ENCODE measurements at places on chromosomes 4 and X.

GRCh38 chr4:128371001-128371777, 83.6 kb upstream of the PGRMC2 start:
- no peak overlapping the region for H3K27ac ChIP-seq
- no peak overlapping the region for H3K4me3 ChIP-seq
- H3K36me3 ChIP-seq: no peaks in the 10 kb centered on the region
- no peaks in the 10 kb centered on the region for H3K27me3 ChIP-seq
- no peak for DNase-seq

DNA sequence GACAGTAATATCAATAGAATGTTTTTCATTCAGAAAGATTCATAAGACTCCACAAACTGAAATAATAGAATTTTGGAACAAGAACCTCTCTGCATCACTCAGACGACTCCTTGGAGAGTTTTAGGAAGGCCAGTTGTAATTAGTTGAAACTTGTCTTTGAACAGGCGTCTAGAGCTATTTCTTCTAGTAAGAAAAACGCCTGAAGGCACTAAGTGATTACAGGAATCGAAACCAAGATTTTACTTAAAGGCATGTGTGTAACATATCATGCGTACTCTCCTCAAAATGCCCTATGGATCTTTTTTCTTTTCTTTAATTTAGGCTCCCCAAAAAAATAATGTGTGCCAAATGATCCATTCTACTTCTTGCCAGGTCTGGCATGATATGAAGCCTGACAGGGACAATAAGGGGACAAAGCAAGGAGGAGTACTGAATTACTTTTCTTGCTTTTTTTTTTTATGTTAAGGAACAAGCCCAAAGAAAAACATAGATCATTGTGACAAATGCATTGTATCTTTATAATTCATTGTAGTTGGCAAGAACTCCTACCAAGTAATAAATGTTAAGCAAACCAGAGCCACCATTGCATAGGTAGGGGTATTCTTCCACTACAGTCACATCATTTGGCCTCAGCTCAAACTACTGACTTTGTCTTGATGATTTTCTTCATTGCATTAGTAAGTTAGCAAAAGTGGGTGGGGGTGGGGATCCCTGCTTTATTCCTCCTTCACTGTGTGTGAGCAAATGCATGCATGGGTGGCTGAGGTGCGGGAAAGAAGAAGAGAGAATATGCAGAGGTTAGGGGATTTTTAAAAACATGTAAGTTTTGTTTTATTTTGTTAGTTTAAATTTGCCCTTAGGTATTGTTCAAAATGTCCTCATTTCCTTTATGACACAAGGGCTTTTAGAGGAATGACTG, 79.9 kb upstream of the ATOH1 start:
- no peak for DNase-seq
- H3K36me3 ChIP-seq: no peaks in the 10 kb centered on the region
- H3K4me3 ChIP-seq: no peak overlapping the region
- H3K27me3 ChIP-seq: no peaks in the 10 kb centered on the region
- no peak overlapping the region for H3K27ac ChIP-seq

- no peak for DNase-seq
- H3K4me1 ChIP-seq: no peaks in the 10 kb centered on the region
- H3K27ac ChIP-seq: no peak overlapping the region
- H3K4me3 ChIP-seq: no peak overlapping the region
These were observed 162.7 kb downstream of the STIM2 start for GRCh38 chr4:27023366-27023765.

DNA sequence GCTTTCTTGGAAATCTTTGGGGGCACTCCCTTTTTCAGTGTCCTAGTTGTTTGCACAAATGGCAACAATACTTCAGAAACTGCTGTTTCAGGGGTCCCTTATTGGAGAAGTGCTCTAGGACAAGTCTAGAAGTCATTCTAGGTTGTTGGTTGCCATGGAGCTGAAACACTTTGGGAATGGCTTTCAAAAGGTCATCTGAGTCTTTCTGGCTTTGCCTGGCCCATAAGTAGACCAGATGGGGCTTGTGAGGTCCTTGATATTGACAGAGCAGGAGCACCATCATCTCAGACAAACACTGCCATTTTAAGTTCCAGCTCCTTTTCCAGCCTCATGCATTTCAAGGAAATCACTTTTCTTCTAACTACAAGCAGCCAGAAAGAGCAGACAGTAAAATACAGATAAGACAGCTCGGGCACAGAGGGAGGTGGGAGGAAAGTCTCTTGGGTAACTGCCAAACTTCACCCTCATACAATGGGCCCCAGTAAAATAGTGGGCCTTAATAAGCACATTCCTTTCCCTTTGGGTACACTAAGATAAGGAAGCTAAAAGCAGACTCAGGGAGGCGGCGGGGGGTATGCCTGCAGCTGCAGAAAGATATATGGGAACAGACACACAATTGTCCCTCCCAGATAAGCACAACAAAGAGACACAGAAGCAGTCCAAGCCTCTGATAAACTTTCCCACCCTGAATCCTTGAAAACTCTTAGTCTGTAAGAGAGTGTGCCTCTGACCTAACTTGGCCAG, 8.5 kb upstream of the NXF3 start:
- H3K4me1 ChIP-seq: no peaks in the 10 kb centered on the region
- no peak overlapping the region for H3K27ac ChIP-seq
- peak; percentile 8 for DNase-seq
- H3K27me3 ChIP-seq: no peaks in the 10 kb centered on the region
- H3K36me3 ChIP-seq: no peaks in the 10 kb centered on the region

- H3K27ac ChIP-seq: no peak overlapping the region
- H3K4me1 ChIP-seq: no peaks in the 10 kb centered on the region
- no peak overlapping the region for H3K4me3 ChIP-seq
- H3K36me3 ChIP-seq: no peaks in the 10 kb centered on the region
- DNase-seq: peak; percentile 57
These were observed 27.1 kb upstream of the MAP9 start for GRCh38 chr4:155403886-155404285.

DNA sequence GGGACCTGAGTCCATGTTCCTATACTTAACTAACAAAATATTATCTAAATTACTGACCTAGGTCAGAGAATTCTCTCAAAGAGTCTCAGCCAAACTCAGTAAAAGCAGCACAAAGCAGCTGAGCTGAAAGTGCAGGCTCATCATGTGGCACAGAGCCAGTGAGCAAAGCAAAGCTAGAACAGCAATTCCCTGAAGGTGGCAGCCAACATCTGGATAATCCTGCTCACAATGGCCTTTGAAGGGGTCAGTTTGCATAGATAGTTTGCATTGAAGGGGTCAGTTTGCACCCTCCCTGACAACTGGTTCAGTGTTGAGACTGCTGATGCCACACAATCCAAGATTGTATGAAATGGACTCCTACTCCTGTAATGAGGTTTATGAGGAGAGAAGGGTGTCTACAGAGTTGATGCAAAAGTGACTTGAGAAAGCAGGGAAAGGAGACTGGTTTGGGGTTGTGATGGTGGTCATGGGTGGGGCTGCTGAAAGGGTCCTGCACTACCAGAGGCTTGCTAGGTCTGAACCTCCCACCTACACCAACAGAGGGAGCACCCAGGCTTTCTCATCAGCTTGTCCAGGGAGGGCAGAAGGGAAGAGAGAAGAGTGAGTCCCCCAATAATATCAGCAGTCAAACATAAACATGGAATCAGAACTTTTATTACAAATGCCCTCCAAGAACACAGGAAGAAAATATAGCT, 39.7 kb downstream of the TRIM61 start:
- no peak overlapping the region for H3K27ac ChIP-seq
- peak; percentile 9 for DNase-seq
- H3K4me1 ChIP-seq: no peaks in the 10 kb centered on the region
- no peak overlapping the region for H3K4me3 ChIP-seq
- peaks cover 7% of the 10 kb centered on the region for H3K27me3 ChIP-seq

GRCh38 chrX:39158801-39159657, 357.8 kb downstream of the MID1IP1 start:
- H3K36me3 ChIP-seq: no peaks in the 10 kb centered on the region
- H3K27ac ChIP-seq: no peak overlapping the region
- H3K4me3 ChIP-seq: no peak overlapping the region
- H3K4me1 ChIP-seq: no peaks in the 10 kb centered on the region
- peak; percentile 82 for DNase-seq

DNA sequence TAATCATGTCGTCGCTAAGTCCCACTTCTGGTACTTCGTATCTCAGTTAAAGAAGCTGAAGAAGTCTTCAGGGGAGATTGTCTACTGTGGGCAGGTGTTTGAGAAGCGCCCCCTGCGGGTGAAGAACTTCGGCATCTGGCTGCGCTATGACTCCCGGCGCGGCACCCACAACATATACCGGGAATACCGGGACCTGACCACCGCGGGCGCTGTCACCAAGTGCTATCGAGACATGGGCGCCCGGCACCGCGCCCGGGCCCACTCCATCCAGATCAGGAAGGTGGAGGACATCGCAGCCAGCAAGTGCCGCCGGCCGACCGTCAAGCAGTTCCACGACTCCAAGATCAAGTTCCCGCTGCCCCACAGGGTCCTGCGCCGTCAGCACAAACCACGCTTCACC, 11.3 kb downstream of the PNCK start:
- H3K27me3 ChIP-seq: peaks cover 3% of the 10 kb centered on the region
- no peaks in the 10 kb centered on the region for H3K36me3 ChIP-seq
- no peaks in the 10 kb centered on the region for H3K4me1 ChIP-seq

Measured in common myeloid progenitor, CD34-positive (primary cell).